ENCODE measurements at places on chromosomes 4 and X.

- DNase-seq: no peak
Measured at GRCh38 chr4:8191136-8191747, 7.8 kb upstream of the SH3TC1 start.

DNA sequence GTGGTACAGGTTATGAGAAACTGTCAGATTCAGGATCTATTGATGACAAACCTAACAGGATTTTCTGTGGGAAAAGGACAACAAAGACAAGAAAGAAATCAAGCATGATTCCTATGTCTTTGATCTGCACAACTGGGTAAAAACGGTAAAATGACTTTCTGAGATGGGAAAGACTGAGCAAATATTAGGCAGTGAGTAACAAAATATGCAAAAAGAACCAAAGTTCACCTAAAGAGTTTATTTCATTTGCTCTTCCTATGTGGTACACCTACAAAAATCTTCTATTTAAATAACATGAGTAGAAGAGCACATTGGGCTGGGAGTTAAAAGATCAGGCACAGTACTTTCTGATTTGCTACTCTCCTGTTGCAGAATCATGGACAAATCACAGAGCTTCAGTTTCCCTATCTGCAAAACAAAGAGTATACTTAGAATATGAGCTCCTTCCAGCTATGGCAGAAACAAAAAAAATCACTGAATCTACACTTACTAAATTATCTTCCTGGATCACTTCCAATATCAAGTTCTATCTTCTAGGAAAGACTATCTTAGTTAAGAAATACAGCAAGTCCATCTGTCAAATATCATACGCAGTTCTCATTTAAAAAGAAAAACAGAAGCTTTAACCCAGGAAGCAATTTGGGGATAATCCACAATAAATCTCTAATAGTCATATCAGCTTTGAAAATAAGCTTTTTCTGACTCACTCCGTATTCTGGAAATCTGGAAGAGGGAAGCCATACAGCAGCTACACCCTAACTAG, 37.4 kb downstream of the NFXL1 start:
- no peak for DNase-seq

- no peak for DNase-seq
Measured at GRCh38 chrX:72568406-72569092, 4.1 kb downstream of the HDAC8 start.

DNA sequence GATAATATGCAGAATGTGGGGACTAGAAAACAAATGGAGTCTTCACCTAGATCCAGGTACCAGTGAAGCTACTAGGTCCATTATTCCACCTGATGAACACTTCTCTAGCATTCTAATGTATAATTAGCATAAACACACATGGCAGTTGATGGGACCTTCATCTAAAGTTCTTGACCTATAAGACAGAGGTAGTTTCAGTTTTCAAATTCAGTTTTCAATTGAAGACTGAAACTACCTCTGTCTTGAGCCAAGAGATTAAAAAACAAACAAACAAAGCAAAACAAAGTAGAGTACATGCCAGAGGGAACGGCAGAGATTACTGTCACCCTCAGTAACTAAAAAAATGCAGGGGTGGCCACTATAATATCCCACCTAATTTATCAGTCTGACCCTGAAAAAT, 199.9 kb upstream of the NEIL3 start:
- DNase-seq: no peak

DNA sequence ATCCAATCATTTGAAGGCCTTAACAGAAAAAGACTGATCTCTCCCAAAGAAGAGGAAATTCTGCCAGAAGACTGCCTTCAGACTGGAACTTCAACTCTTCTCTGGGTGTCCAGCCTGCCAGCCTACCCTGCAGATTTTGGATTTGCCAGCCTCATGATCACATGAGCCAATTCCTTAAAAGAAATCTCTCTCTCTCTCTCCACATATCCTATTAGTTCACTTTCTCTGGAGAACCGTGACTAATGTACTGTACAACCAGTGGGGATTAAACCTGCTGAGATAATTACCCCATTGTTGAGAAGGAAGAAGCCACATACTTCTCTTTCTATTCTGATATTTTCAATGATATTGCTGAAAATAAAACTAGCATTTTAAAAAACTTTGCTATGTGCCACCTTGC, 711.3 kb upstream of the AMOT start:
- no peak for DNase-seq

GRCh38 chr4:98993419-98994071, 2.0 kb upstream of the METAP1 start:
- DNase-seq: no peak

DNA sequence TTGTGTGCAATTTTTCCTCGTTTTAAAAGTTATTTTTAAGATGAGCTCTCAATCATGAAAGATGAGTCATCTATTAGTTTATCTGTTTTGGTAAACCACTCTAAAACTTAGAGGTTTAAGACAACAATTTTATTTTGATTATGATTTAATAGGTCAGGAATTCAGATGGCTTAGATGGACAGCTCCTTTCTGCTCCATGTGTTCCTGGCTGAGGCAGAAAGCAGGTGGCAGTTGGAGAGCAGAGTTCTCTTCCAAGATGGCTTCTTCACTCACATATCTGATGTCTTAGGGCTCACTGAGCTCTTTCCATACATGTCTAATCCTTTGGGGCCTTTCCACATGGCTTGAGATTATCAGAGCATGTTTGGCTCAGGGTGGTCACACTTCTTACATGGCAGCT, 48.3 kb upstream of the GRPR start:
- no peak for DNase-seq

DNA sequence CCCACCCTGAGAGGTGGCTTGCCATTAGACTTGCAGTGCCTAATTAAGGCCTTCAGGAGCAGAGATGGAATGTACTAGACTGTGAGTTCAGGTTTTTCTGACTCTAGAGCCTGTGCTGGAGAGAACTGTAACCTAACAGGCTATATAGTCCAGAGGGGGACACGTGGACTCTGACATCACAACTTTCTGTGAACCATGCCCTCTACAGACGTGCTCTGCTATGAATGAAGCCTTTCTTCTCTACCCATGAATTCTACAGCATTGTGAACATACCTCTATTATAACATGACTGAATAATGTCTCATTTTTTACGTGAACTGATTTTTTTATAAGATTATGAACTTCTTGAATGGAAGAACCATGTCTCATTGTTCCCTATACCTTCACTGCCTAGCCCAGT, 68.8 kb downstream of the EVC2 start:
- DNase-seq: no peak

GRCh38 chr4:132218406-132218805, 930.7 kb upstream of the PCDH10 start:
- DNase-seq: no peak

Measured in fibroblast of upper back skin (primary cell).